ENCODE measurements at places on chromosomes 5 and 9.

DNA sequence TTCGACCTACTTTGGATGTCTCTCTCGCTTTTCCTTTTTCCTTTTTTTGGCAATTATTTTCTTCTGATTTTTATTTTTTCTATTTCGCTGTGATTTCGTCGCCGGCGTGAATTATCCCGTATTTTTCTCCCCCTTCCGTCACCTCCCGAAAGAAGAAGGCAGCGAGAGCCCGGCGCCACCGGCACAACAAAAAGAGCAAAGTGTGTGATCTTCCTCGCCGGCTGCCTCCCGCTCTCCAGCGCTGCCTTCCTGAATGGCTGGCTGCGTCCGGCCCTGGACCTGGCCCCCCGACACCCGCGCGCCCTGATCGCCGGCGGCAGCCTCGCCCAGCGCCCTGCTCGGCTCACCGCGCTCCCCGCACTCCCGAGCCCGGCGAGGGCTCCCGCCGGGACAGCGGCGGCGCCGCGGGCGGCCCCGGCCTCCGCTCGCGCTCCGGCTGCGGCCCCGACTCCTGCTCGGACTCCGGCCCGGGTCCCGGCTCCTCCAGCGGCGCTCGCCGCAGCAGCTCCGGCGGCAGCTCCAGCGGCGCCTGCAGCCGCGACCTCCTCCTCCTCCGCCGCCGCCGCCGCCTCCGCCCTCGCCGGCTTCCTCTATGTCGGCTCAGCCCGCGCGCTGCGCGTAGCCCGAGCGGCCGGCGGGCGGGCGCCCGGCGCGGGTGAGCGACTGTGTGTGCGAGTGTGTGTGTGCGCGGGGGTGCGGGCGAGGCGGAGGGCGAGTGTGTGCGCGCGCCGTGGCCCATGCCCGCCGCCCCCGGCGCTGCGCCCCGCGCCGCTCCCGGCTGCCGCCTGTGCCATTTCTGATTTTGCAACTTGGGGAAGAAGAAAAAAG is 960 bp downstream of the NR2F1 start:
- no peak for DNase-seq

DNA sequence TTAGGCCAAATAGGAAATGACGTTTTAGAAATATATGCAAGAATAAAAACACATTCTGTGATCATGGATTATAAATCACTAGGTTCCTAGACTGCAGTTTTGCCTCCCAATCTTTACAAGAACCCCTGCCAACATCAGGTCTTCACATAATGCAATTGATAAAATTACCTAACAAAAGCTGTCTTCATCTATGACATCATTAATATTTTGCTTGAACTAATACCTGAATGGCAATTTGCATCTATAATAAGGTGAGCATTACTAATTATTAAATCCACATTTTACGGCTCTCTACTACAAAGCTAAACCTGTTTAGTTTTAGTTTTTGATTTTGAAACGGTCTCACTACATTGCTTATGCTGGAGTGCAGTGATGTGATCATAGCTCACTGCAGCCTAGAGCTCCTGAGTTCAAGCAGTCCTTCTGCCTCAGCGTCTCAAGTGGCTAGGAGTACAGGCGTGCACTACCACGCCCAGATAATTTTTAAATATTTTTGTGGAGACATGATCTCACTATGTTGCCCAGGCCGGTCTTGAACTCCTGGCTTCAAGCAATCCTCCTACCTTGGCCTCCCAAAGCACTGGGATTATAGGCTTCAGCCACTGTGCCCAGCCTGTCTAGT is 218.0 kb downstream of the MLLT3 start:
- DNase-seq, result no peak

GRCh38 chr5:169997798-169998197 is 17.5 kb upstream of the INSYN2B start:
- DNase-seq, result no peak

GRCh38 chr5:57340681-57341080 is 141.9 kb downstream of the ACTBL2 start:
- DNase-seq, result no peak

GRCh38 chr9:112696461-112696860 is 21.5 kb downstream of the INIP start:
- DNase-seq, result no peak

DNA sequence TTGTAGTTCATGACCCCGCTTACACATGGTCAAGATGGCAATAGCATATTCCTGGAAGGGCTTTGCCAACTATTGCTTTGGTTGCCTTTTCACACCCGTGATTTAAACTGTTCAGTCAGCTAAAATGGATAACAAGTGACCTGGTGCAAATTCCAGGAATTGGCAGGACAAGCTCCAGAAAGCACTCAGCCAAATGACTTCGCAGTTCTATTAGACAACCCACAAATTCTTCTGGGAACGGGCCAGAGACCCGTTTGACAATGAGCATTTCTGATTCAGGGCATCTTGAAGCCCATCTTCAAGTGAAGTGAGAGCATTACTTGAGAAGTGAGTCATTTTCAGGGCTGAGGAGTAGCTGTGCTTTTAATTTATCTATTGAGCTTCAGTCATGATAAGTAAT is 165.0 kb downstream of the DROSHA start:
- DNase-seq, result no peak

- DNase-seq, result no peak
Measured at GRCh38 chr9:130869250-130869649, 27.4 kb downstream of the QRFP start.

- no peak for DNase-seq
Measured at GRCh38 chr9:124858330-124859046, 3.3 kb downstream of the RPL35 start.

GRCh38 chr9:76803083-76803482 is 38.8 kb downstream of the PCA3 start:
- no peak for DNase-seq

- no peak for DNase-seq
Measured at GRCh38 chr9:70220216-70220615, 38.6 kb upstream of the SMC5 start.

DNA sequence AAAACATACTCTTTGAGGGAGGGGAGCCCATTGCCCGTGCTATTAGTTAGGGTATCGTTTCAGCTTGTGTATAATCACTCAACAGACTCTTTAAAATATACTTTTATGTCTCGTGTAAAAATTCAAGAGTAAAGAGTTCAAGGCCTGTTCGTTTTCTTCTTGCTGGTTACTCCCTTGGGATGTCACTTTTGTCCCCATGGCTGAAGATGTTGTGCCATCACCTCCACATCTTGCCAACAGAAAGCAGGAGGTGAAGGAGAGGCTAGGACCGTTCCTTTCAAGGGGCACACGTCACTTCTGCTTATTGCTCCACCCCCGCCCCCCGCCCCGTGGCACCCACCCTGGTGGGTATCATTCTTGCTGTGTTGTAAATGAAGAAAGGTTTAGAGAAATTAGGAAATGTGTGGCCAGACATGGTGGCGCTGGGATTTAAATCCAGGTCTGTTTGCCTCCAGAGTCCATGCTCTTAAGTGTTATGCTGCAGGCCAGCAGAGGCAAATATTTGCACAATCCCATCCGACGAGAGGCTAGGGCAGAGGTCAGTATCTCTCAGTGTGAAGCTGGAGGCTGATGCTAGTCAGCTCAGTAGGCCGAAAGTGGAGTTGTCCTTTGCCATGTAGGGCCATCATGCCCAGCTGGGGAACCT is 3.0 kb downstream of the MLANA start:
- DNase-seq, result no peak

DNA sequence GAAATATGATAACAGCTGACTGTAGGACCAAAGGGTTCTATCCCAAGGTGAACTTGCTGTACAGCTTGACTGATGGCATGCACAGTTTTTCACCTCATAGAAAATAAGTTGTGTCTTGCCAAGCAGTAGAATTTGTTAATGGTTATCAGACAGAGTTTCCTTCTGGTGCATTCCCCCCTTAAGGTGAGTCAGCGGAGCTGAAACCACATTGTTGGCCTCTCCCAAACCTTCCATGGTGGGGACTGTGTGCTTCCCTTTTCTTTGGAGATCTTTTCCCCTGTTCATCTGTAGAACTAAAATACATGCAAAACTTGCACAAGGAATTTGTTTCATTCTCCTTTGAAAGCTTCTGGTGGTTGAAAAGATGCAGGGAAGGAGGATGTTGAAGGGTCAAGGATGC is 179.8 kb downstream of the FGF1 start:
- DNase-seq, result no peak

DNA sequence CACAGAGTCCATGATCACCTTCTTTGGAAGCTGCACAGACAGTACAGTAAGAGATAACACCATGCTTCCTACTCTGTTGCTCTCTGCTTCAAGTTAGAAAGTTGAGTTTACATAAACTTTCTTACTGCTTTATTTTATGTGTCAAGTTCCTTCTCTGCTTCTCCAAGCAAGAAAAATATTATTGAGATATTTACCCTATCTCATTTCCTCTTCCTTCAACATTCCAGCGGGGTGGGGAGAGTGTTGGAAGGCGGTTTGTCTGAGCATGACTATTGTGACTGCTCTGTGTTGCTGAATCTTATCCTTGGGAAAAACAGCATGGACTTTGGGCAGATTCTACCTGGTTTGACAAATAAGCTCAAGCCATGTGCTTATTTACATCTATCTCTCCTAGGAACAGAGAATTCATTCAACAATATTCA is 66.9 kb upstream of the EPB41L4A start:
- no peak for DNase-seq

DNA sequence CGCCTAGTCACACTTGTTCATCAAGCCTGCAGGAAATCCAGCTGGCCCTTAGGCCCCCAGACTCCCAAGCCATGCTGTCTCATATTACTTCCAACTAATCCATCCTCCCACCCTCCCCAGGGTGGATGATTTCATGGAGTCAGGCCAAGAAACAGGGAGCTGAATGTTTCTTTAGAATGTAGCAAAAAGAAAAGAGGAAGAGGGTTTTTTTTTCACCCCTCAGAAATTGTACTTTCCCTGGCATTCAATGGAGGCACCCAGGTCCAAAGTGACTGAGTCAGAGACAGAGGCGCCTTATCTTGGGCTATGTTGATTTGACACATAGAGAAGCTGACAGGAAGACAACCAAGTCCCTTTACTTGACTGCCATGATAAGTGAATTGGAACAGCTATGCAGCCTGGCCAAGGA is 260.2 kb upstream of the NR4A3 start:
- no peak for DNase-seq

- no peak for DNase-seq
Measured at GRCh38 chr5:13673511-13673910, 271.0 kb downstream of the DNAH5 start.

GRCh38 chr5:96144289-96144688 is 182.6 kb upstream of the ELL2 start:
- no peak for DNase-seq

GRCh38 chr5:156423597-156423996 is 96.6 kb downstream of the SGCD start:
- no peak for DNase-seq

DNA sequence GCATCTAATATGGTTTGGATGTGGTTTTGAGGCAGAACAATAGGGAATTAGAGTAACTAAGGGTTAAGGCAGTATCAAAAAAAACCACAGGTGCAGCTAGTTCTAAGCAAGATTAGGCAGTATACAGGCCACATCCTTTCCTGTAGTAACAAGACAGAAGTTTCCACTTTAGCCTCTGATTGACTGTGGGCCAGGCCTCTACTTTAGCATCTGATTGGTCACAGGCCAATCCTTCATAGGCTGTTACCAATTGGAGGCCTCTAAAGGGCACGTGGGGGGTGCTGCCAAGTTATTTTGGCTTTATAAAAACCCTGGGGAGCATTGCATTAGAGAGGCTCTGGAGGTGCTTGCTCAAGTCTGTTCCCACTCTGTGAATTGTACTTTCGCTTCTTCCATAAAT is 144.1 kb upstream of the ST8SIA4 start:
- peak; percentile 2 for DNase-seq

- DNase-seq, result no peak
Measured at GRCh38 chr9:77816641-77817341, 168.7 kb upstream of the GNA14 start.

GRCh38 chr5:127385936-127386335 is 95.3 kb downstream of the MEGF10 start:
- DNase-seq, result no peak

- DNase-seq, result no peak
Measured at GRCh38 chr9:95182854-95183563, 134.5 kb downstream of the FANCC start.

DNA sequence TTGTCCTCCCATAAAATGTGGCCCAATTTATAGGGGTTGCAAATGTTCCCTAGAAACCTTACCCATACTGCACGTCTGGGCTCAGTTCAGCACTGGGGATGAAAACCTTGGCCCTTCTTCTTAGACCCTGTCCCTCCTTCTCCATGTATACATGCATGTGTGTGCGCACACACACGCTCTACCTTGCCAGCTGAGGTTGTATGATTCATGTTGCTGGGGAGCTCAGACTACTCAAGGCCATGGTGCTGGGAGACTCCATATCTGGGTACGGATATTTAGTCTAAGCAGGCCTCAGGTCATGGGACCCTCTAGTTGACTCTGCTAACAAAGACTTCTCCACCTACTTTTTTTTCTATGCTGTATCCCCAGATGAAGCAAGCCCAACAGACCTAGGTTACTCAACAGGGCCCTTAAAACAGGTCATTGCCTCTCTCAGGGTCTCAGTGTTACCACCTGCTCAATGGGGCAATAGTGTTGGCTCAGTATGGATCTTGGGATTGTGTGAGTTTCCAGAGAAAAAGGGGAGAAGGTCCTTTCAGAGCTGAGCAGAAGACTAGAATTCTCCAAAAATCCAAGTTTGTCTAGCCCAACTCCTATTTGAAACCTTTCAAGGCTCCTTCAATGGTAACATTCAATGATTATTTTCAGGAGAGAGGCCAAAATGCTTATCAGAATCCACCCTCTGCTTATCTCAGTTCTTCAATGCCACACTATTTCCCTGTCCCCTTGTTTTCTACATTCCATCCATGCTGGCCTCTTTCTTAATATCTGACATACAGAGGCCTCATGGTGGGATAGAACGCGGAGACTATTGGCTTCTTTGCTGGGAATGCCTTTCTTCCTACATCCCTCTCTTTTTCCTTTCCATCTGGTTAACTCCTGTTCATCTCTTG is 123.6 kb upstream of the PITX1 start:
- no peak for DNase-seq

DNA sequence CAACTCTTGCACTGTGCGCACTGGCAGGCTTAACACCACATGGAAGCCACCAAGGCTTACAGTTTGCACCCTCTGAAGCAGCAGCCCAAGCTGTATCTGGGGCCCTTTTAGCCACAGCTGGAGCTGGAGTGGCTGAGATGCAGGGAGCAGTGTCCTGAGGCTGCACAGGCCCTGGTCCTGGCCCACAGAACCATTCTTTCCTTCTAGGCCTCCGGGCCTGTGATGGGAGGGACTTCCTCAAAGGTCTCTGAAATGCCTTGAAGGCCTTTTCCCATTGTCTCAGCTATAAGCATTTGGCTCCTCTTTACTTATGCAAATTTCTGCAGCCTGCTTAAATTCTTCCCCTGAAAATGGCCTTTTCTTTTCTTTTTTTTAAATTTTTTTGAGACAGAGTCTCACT is 104.4 kb upstream of the CPLX2 start:
- DNase-seq, result no peak

GRCh38 chr9:75889977-75890471 is 449 bp upstream of the PCSK5 start:
- DNase-seq, result no peak

- no peak for DNase-seq
Measured at GRCh38 chr5:1278656-1279442, 16.0 kb downstream of the TERT start.

- no peak for DNase-seq
Measured at GRCh38 chr9:89574309-89574708, 30.5 kb upstream of the GADD45G start.

GRCh38 chr5:39863926-39864552 is 439.3 kb upstream of the DAB2 start:
- DNase-seq, result no peak

GRCh38 chr5:137010226-137010625 is 488.9 kb downstream of the SPOCK1 start:
- DNase-seq, result no peak

Data from CD4-positive, alpha-beta T cell treated with Interleukin-1 beta for 1 hour (primary cell).